ENCODE measurements at places on chromosomes 11 and 22.

GRCh38 chr11:1152316-1153104, 5.2 kb upstream of the MUC5AC start:
- no peak for DNase-seq

GRCh38 chr11:64934682-64935358, 873 bp downstream of the GPHA2 start:
- no peak for DNase-seq

- no peak for DNase-seq
Measured at GRCh38 chr22:39382410-39382809, 17.2 kb upstream of the TAB1 start.

- no peak for DNase-seq
Measured at GRCh38 chr22:33332538-33332937, 274.4 kb upstream of the SYN3 start.

- no peak for DNase-seq
Measured at GRCh38 chr11:34207487-34208180, 102.2 kb downstream of the NAT10 start.

- no peak for DNase-seq
Measured at GRCh38 chr11:95444309-95445241, 213.6 kb upstream of the SESN3 start.

DNA sequence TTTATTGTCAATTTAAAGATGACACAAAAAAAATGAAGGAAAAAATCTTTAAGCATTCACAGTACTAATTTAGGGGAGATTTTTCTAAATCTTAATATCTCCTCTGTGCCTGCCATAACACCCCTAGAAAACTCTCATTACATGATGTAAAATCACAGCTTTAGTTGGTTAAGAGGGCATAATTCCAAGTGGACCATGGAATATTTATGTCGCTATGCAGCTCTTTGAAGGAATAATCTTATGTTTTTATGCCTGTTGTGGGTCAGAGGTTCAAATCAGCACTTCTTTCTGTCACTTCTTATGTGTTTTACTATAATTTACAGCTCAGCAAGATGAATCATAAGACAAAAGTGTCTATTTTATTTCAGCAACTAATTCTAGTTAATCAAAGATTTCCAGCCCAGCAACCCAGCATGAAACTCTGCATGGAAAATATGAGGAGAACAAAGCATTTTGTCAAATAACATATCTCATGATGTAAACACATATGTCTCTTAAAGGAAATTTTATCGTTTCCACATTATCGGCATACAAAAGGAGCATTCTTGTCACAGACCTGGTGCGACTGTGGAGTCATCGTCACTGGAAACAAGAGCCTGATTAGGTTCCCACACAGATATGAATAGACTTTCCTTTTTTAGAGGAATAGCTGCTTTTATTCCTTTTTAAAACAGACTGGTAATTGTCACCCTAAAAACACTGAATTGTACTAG, 274.8 kb downstream of the SOX6 start:
- no peak for DNase-seq

GRCh38 chr11:66112041-66112491, 42.0 kb downstream of the PACS1 start:
- DNase-seq, result no peak

- no peak for DNase-seq
Measured at GRCh38 chr11:1178906-1179305, 21.2 kb downstream of the MUC5AC start.
